Activated T-helper 1 cell treated with anti-CD3 and anti-CD28 coated beads, Interleukin-12 subunit alpha, Interleukin-12 subunit beta, Interleukin-2, Interleukin-4 antibody, amounts not matched to agents 30 ng/mL and 10 ng/mL and 1 ng/mL, durations not matched to agents 14 hours and 24 hours and 36 hours (primary cell): ENCODE measurements at places on chromosomes 11 and 22. TPM values are rescaled to one million over a fixed set of nuclear protein-coding genes. Genes with fewer than 3 reads are reported as not detected.

DDIAS gene
- 28.7 and 29.4 TPM in 2 replicates for total RNA-seq

HBG1 gene
- total RNA-seq, result not detected in 2 replicates

MMP13 gene
- not detected in 2 replicates for total RNA-seq

GRCh38 chr11:118623269-118623655 lies 15.8 kb downstream of the PHLDB1 start:
- no peak for DNase-seq

DNA sequence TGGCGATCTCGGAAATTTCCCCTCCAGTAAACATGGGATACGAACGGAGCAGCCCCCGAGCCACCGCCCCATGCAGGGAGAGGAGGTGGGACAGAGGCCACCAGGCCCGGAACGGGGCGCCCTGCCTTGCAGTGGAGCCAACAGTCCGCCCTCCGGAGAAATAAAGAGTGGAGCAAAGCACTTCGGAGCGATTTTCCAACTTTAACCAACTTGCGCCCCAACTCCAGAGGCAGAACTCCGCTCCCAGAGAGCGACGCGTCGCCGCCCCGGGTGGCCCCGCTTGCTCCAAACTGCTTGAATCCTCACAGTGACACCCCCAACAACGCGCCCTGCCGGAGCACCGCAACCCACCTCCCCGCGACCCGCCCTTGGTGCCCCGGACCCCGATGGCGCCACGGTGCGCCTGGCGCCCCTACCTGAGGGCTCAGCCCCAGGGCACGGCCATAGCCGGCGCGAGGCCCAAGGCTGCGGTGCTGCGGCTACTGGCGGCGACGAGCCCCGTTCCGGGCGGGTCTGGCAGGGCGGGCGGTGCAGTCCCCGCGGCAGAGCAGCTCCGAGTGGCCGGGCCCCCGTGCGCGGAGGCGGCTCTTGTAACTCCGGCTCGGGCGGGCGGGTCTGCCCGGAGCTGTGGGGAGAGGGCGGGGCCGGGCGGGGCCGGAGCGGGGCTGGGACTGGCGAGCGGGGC lies at the start of gene AHNAK:
AHNAK (minus strand) TSS at position 563 of the 685 bp plus-strand sequence. CDS start 10,708 bp downstream, outside the sequence.
- DNase-seq, result peak; percentile 76

DNA sequence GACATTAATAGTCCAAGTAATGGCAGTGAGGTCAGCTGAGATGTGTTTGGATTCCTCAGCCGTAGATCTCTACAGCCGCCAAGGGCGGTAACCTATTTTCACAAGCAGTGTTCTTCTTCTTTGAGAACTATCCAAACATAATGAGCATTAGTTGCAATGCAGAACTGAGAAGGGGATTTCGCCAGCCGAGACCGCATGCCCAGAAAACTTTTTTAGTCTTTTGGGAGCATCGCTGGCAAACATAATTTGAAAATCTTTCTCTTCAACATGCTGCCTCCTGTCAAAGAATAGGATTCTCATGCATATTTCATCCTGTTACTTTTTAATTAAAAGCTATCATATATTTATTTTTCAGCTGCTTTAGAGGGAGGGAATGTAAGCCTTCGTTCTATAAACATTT lies 81.4 kb upstream of the SEZ6L start:
- DNase-seq, result no peak
